ENCODE measurements at places on chromosomes 5 and 9.

- H3K4me3 ChIP-seq = no peak overlapping the region
- DNase-seq = no peak
- no peak overlapping the region for H3K27ac ChIP-seq
- no peaks in the 10 kb centered on the region for H3K27me3 ChIP-seq
- no peaks in the 10 kb centered on the region for H3K4me1 ChIP-seq
Measured at GRCh38 chr9:114247491-114247890, 75.4 kb upstream of the ORM1 start.

GRCh38 chr5:91225848-91226686, 157.1 kb downstream of the ARRDC3 start:
- no peaks in the 10 kb centered on the region for H3K27me3 ChIP-seq
- DNase-seq = peak; percentile 90
- no peak overlapping the region for H3K4me3 ChIP-seq
- no peaks in the 10 kb centered on the region for H3K4me1 ChIP-seq
- H3K27ac ChIP-seq = no peak overlapping the region

DNA sequence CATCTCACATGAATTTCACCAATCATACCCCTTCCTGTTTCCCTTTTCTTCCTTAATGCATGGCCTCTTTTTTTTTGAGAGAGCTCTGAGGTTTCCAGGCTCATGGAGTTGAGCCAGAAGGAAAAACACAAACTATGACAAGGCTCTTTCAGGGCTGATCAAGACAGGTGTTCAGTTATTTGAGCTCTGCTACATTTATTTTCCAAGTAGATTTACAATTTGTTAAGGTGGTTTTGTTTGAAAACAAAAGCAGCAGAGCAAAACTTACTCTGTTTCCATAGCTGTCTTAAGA, 62.4 kb upstream of the IL7R start:
- no peaks in the 10 kb centered on the region for H3K36me3 ChIP-seq
- no peak for DNase-seq
- peaks cover 7% of the 10 kb centered on the region for H3K4me1 ChIP-seq

GRCh38 chr5:77943851-77944250, 167.7 kb upstream of the TBCA start:
- H3K27ac ChIP-seq = no peak overlapping the region
- no peak overlapping the region for H3K4me3 ChIP-seq
- no peaks in the 10 kb centered on the region for H3K36me3 ChIP-seq
- no peaks in the 10 kb centered on the region for H3K4me1 ChIP-seq
- H3K27me3 ChIP-seq = no peaks in the 10 kb centered on the region
- no peak for DNase-seq

DNA sequence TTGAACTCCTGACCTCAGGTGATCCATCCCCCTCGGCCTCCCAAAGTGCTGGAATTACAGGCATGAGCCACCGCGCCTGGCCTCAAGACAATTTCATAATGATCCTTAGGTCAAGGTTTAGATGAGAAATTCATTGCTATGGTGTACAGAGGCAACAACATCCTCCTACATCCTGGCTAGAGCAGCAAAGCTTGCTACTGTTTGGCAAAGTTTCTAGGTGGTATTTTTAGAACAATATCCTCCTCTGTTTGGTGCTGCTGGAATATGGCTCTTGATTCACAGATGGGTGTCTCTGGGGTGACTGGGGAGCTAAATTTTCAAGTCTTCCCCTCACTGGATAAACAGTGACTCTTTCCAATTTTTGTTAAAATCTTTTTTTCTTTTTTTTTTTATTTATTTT, 30.6 kb downstream of the CRHBP start:
- no peaks in the 10 kb centered on the region for H3K36me3 ChIP-seq
- no peak overlapping the region for H3K27ac ChIP-seq
- H3K4me1 ChIP-seq = no peaks in the 10 kb centered on the region
- no peaks in the 10 kb centered on the region for H3K27me3 ChIP-seq

- H3K27me3 ChIP-seq = no peaks in the 10 kb centered on the region
- H3K36me3 ChIP-seq = no peaks in the 10 kb centered on the region
- peaks cover 10% of the 10 kb centered on the region for H3K4me1 ChIP-seq
- no peak overlapping the region for H3K4me3 ChIP-seq
Measured at GRCh38 chr5:76291305-76292077, 111.6 kb upstream of the IQGAP2 start.

- H3K4me1 ChIP-seq = peaks cover 11% of the 10 kb centered on the region
- H3K4me3 ChIP-seq = no peak overlapping the region
- H3K27me3 ChIP-seq = no peaks in the 10 kb centered on the region
- no peaks in the 10 kb centered on the region for H3K36me3 ChIP-seq
- DNase-seq = no peak
Measured at GRCh38 chr5:159440968-159441367, 110.7 kb upstream of the IL12B start.

GRCh38 chr5:159906463-159906862, 9.8 kb upstream of the ADRA1B start:
- no peak for DNase-seq
- H3K36me3 ChIP-seq = no peaks in the 10 kb centered on the region
- no peak overlapping the region for H3K4me3 ChIP-seq
- peaks cover 8% of the 10 kb centered on the region for H3K4me1 ChIP-seq
- H3K27ac ChIP-seq = no peak overlapping the region
- no peaks in the 10 kb centered on the region for H3K27me3 ChIP-seq

GRCh38 chr9:79700607-79701360, 129.0 kb downstream of the TLE4 start:
- H3K4me3 ChIP-seq = no peak overlapping the region
- H3K27ac ChIP-seq = no peak overlapping the region
- H3K4me1 ChIP-seq = peaks cover 28% of the 10 kb centered on the region
- H3K36me3 ChIP-seq = 0 out of 2 replicates have a peak, but pooled peaks cover 4% of the 10 kb centered on the region

GRCh38 chr9:33105959-33106358, 29.5 kb upstream of the SMU1 start:
- no peaks in the 10 kb centered on the region for H3K27me3 ChIP-seq
- no peak overlapping the region for H3K4me3 ChIP-seq
- no peak for DNase-seq
- H3K27ac ChIP-seq = no peak overlapping the region
- peaks cover 5% of the 10 kb centered on the region for H3K4me1 ChIP-seq
- H3K36me3 ChIP-seq = no peaks in the 10 kb centered on the region

DNA sequence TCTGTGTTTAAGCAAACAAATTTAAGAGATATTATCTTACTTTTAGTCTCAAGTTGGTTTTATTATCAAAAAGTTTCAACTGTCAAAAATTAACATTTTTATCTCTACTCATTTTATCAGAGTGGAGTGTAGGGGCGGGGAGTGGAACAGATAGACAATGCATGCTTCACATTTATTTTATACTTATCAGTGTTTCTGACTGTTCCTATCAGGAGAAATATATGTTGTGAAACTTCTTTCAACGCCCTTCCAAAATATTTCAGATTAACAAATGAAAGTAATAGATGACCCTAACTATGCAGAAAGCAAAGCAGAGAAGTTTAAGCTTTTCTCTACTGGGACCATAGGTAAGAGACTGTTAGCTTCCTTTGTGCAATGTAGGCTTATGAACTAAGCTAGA, 44.9 kb upstream of the MAST4 start:
- no peaks in the 10 kb centered on the region for H3K4me1 ChIP-seq
- DNase-seq = no peak
- H3K27ac ChIP-seq = no peak overlapping the region
- H3K27me3 ChIP-seq = no peaks in the 10 kb centered on the region

GRCh38 chr9:136020671-136021070, 59.5 kb upstream of the UBAC1 start:
- no peak overlapping the region for H3K27ac ChIP-seq
- peaks cover 12% of the 10 kb centered on the region for H3K4me1 ChIP-seq
- no peaks in the 10 kb centered on the region for H3K36me3 ChIP-seq
